Activated CD4-positive, CD25-positive, alpha-beta regulatory T cell (primary cell): ENCODE measurements at places on chromosomes 3 and 15.

DNA sequence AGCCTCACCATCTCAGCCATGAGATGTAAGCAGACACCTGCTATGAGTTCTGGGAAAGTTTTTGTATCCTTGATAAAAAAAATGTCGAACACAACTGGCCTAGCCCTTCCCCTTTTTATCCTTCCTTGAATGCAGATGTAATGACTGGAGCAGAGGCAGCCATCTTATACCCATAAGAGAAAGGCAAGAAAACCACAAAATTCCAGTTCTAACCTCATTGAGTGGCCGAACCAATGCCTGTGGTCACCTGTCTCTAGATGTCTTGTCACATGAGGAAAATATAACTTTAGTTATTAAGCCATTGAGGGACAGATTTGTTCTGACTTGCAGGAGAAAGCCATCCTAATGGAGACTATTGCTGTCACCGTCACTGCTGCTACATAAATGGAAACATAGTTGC is 80.4 kb upstream of the SLC6A6 start:
- DNase-seq: no peak

- DNase-seq: no peak
Measured at GRCh38 chr3:67774676-67775075, 120.3 kb upstream of the SUCLG2 start.

DNA sequence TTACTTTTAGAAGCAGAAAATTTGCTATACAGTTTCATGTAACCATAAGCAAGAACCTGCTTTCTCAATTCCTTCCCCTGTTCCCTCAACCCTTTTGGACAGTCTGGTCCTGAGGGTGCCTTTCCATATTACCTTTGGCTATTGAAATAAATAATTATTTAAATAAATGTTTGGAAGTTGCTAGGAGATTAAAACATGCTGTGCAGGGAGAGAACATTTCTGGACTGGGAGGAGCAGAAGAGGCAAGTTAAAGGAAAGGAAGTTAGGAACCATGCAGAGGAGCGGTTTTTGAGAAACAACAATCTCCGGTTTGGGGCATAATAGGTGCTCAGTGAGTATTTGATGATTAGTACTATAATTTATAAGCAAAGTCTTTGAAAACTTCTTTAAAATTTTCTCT is 41.8 kb downstream of the ZNF609 start:
- no peak for DNase-seq

GRCh38 chr15:53031469-53031868 is 241.3 kb upstream of the ONECUT1 start:
- DNase-seq: no peak

- DNase-seq: no peak
Measured at GRCh38 chr3:78277220-78277619, 1237.3 kb downstream of the ROBO2 start.

DNA sequence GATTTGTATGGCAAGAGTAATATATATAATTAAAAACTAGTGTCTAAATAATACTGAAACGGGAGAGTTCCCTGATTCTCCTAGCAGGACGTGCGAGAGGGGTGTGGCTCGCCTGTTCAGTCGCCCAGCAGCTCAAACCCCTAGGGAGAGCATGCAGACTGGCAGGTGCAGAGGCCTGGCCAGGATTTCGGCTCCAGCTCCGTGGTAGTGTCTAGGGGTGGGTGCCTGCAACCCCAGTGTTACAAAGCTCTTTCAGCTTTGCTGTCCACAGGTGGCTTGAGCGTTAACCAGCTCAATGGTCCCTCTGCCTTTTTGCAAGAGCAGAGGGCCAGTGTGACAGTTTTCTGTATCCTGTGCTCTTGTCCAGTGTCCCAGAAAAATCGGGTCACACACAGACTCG is 226.6 kb downstream of the ALCAM start:
- no peak for DNase-seq

DNA sequence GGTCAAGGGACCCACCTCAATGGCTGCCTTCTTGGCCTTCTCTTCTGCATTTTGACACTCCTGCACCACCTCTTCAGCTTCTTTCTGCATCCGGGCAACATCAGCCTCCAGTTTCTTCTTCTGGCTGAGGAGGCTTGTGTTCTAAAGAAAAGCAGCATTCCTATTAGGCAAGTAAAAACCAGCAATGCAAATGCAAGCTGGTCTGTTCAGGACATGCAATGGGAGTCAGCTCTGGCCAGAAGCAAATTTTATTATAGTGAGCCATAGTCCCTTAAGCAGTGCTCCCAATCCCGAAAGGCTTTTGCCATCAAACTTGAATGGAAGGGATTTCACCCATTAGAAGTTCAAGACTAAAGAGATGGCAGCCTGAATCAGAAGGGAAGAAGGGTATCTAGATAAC is 97.7 kb downstream of the HHLA2 start:
- no peak for DNase-seq

GRCh38 chr3:153284282-153284938 is 122.4 kb downstream of the RAP2B start:
- no peak for DNase-seq

DNA sequence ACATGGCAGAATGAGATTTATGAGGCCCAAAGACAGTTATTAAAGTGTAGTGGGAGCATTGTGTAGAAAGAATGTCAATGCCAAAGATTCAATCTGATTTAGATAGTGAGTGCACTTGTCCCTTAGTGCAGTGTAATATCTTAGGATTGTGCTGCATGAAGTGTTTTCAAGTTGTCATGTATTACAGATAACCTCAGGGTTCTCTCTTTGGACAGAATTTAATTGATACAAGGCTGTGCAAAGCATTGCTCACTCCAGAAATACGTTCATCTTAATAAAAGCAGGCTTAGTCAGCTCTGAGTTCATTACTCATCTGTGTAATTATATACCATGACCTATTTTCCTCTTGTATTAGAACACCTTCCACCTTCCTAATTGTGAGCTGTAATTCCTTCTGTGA is 16.0 kb upstream of the GPR171 start:
- no peak for DNase-seq

DNA sequence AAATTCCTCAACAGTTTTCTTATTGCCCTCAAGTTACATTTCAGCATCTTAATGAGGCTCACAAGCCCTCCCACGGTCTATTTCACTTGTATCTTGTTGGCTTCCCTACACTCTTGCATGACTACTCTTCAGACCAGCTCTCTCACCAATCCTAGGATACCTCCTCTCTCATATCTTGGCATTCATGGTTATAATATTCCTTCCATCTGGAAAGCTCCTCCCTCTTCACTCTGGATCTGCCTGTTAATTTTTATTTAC is 8.5 kb upstream of the CCDC80 start:
- no peak for DNase-seq

- DNase-seq: no peak
Measured at GRCh38 chr3:138578141-138578540, 15.9 kb downstream of the CEP70 start.

GRCh38 chr15:85493260-85493659 is 112.9 kb downstream of the AKAP13 start:
- DNase-seq: no peak

DNA sequence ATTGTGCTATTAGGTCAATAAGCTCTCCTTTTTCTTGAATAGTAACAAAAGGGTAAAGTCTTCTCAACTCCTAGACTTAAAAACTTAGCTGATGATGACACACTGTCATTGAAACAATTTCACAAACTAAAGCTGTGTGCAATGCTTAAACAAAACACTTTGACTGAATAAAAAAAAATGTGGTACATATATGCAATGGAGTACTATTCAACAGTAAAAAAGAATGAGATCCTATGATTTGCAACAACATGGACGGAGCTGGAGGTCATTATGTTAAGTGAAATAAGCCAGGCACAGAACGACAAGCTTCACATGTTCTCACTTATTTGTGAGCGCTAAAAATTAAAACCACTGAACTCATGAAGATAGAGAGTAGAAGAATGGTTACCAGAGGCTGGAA is 231.9 kb upstream of the UBE2E1 start:
- DNase-seq: no peak

DNA sequence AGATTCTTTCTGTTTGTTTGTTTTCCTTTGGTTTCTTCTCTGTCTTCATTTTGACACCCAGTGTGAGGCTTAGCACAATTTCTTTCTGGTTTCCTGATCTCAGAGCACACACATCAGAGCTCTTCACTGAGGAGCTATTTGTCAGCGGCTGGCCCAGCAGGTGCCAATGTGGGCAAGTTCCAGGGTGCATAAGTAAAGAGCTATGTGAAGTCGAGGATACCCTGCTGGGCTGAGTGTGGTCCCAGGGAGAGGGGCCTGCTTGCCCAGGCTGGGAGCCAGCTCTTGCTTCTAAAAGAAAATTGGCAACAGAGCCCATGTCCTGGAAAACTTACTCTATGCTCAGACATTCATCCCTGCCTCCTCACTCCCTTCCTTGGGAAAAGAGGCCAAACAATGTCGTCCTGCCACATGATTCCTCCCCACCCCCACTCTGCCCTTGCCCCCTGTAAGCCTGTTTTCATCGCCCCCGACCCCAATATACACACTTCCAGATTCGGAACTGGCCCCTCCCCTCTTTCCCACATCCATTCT is 101.2 kb downstream of the ST8SIA2 start:
- DNase-seq: no peak

DNA sequence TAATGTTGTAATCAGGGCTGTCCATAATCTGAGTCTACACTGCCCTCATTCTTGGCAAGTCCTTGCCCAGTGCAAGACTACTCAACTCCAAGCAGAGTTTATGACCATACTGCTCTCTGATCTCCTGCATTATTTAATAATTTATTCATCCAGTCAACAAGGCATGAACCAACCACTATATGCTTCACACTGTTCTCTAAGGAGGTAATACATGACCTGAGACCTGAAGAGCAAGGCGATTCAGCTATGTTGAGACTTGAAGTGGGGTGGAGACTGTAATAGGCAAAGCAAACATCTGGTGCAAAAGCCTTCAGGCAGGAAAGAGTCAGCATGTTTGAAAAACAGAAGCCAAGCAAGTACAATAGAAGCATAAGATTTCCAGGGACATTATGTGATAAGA is 1362.8 kb downstream of the ROBO2 start:
- DNase-seq: no peak

DNA sequence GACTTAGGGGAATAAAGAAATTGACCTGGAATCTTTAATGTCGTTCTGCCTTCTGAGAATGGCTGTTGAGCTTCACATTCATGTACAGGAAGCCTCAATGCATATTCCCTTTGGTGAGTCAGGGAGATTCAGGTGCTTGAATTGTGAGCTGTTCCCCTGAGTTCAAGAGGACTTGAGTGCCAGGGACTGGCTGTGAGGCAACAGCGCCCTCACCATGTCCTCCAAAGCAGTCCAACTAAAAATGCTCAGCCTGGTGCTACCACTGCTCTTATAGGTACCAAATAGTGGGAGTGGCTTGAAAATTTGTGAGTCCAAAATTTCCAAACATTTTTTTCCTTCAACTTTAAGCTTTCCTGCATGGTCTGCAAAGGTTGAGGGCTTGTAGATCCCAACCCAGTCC is 54.1 kb downstream of the LEO1 start:
- no peak for DNase-seq

GRCh38 chr3:141261472-141262307 is 30.1 kb downstream of the PXYLP1 start:
- DNase-seq: no peak

GRCh38 chr3:44991326-44991725 is 15.3 kb downstream of the EXOSC7 start:
- DNase-seq: no peak

DNA sequence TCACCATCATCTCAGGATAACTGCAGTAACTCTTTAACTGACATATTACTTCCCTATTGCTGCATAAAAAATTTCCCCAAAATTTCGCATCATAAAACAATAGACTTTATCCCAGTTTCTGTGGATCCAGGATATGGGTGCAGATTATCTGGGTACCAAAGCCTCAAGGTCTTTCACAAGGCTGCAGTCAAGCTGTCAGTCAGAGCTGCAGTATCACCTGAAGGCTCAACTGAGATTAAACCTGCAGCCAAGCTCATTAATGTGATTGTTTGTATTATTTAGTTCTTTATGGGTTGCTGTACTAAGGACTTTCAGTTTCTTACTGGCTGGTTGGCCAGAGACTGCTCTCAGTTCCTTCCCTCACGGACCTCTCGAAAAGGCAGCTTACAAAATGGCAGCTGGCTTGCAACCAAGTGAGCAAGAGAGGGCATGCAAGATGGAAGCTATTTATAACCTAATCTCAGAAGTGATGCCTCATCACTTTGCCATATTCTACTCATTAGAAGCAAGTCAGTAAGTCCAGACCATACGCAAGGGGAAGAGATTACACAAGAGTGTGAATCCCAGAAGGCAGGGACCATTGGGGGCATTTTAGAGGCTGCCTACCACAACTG is 54.9 kb downstream of the DCUN1D1 start:
- DNase-seq: no peak

- no peak for DNase-seq
Measured at GRCh38 chr15:93028632-93029213, 60.3 kb downstream of the RGMA start.

GRCh38 chr3:72018343-72018984 is 233.5 kb upstream of the PROK2 start:
- no peak for DNase-seq

- no peak for DNase-seq
Measured at GRCh38 chr3:37912052-37912733, 50.5 kb downstream of the CTDSPL start.

DNA sequence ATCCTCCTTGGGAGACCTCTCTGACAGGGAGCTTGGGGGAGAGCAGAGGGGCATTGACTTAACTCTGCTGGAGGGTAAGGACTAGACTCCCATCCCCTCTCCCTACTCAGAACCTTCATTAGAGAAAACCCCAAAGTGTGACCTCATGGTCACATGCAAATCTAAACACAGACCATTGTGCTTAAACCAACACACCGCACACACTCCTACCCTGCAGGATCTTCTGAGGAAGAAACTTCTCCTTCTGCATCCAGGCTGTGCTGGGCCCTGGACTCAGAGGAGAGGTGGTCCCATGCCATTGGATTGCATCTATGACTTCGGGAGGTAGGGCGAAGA is 805 bp upstream of the PARP16 start:
- DNase-seq: no peak

- no peak for DNase-seq
Measured at GRCh38 chr15:100939791-100940190, 20.6 kb downstream of the LRRK1 start.

DNA sequence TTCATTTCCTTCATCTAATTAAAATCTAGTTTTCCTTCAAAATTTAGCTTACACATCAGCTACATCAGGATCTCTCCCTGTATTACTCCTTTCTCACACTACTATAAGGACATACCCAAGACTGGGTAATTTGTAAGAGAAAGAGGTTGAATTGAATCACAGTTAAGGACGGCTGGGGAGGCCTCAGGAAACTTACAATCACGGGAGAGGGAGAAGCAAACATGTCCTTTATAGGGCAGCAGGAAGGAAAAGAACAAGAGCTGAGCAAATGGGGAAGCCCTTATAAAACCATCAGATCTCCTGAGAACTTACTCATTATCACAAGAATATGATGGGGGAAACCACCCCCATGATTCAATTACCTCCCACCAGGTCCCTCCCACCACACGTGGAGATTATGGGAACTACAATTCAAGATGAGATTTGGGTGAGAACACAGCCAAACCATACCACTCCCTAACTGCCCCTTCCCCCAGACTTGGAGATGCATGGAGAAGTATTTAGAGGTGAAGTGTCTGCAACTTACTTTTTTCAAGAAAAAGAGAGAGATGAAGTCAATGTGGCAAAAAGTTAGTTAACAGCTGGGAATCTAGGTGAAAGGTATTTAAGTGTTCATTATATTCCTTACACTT is 21.3 kb downstream of the PRTG start:
- no peak for DNase-seq
